DMS79 (cell line): ENCODE measurements at places on chromosomes 7 and 10.

GRCh38 chr10:65341323-65341925, 1584.4 kb upstream of the LRRTM3 start:
- DNase-seq, result no peak

DNA sequence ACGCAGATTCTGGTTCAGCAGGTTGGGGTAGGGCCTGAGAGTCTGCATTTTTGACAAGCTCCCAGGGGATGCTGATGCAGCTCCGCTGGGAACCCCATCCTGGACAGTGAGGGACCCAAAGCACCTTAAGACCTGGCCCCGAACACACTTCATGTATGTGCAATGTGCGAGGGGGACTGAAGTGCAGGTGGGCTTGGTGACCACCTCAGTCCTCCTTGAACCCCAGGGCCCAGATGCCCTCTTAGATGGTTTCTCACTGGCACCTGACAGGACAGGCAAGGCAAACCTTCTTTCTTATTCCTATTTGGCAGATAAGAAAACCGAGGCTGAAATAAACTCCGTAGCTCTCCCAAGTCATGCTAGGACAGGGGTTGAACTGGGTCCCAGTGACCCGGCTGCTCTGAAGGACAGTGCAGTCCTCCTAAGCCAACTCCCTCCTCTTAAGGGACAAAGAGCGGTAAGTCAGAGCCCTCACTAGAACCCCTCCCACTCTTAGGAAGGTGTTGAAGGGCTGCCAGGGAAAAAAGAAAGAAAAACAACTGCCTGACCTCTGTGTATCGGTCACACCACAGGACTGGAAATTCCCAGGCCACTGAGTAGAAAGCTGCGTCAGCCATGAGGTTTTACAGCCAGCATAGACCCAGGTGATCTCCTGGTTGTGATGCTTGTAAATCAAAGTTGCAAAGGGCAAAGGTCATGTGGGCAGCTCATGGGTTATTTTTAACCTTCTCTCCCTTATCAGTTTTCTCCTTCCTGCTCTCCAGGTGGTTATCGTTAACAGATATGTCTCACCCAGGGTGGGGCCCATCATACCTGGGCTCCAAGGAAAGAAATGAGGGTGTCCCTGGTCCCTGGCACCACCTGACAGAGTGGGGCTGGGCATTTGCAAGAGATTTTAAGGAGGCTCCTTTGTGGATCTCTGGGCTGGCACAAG, 90.9 kb upstream of the SMNDC1 start:
- DNase-seq, result no peak

DNA sequence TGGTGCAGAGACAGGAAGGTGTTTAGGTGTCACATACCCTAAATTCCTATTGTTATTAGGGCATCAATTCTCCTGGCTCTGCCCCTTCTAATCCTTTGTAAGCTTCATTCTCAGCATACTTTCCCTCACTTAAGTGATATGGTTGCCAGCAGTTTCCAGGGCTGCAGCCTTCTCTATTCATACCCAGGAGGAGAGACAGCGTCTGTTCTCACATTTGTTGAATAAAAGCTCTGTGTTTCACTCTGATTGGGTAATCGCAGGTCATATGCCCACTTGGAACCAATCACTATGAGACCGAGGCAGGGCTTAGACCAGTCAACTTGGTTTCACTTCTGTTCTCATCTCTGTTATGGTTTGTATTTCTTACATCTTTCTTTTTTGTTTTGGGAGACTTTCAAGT, 109.6 kb upstream of the MTPN start:
- no peak for DNase-seq

- DNase-seq, result no peak
These were observed 181.3 kb downstream of the RNLS start for GRCh38 chr10:88401671-88402347.

DNA sequence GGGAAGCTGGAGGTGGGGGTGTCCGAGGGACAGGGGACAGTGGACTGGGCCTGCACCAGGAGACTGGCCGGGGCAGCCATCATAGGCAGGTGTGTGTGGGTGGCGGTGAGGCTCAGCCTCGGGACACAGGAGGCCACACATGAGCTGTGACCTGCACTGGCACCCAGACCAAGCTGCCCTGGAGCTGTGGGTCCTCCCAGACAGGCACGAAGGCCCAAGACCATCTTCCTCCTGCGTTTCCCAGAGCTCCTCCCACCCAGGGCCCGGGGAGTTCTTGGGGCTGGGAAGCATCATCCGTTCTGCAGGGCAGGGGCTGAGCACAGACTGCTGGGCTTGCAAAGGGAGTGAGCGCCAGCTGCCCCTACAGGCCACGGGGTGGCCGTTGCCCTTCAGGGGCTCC, 87.4 kb downstream of the PDGFA start:
- DNase-seq, result no peak

DNA sequence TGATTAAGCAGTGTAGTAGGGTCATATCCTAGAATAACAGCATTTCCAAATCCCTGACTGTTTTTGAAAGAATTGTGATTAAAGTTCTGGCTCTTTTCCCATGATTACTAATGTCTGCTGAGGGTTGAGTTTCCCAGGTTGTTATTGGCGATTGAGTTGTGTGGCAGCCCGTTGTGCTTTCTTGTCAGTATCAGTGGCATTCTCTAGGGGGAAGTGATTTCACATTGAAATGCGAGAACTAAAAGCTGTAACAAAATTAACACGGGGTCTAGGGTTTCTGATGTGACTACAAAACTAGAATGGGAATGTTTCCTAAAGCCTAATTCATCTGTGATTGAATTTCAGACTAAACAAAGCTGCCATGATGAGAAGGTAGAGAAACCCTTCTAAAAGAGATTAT, 349.4 kb downstream of the EXOC4 start:
- no peak for DNase-seq

GRCh38 chr10:133459454-133460207, 5.9 kb downstream of the SCART1 start:
- DNase-seq, result no peak

- DNase-seq, result no peak
These were observed 103.9 kb downstream of the CUBN start for GRCh38 chr10:17025444-17026295.

DNA sequence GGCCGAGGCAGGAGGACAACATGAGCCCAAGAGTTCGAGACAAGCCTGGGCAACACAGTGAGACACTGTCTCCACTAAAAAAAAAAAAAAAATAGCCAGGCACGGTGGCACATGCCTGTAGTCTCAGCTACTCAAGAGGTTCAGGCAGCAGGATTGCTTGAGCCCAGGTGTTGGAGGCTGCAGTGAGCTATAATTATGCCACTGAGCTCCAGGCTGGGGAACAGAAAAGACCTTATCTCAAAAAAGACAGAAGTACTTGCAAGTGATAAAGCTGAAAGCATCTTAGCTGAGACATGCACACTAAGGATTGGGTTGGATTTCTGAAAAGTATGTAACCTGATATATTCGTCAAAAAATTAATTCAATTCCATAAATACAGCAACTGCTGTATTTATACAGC, 68.4 kb downstream of the PPP1R3C start:
- DNase-seq, result no peak

DNA sequence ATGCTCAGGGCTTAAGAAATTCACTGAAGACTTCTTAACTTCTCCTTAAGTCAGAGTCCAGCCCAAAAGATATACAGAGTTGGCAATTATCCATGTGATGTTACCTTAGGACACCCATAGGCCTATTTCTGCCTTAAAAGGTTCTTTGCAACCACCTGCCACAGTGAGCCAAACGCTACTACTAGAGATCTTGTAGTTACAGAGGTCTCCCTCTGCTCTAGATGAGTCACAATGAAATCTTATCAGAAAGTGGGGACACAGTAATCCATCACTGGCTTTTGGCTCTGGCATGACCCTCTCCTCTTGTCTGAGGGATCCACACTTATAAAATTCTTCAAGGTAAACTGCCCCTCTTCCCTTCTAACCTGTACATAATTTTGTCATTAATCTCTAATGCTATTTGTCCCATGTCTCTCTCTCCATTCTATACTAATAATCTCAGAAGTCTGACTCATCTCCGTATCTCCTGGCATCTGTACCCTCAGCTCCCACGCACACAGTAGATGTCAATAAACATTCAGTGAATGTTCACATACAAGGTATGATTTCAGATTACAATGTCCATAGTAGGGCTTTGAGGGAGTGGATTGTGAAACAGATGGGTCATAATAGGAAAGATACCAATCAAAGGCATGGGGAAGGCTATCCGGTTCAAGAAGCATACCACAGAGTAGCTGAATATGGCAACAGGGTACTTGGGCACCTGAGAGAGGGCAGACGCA, 112.1 kb downstream of the SGMS1 start:
- DNase-seq, result no peak

DNA sequence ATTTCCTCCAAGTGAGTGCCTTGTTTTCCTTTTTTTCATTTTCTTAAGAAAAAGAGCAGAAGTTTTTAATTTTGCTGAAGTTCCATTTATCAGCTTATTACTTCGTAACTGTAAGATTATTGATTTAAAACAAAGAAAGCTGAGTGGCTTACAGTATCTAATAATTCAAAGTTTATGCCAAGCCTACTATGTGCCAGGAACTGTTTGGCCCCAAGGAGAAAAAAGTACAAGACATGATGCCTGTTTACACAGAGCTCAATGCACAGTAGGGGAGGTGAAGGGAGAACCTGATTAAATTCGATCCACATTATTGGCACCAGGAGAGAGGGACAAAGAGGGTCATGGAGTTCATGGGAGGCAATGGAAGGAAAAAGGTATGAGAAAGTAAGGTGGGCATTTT, 419.3 kb upstream of the ZMIZ1 start:
- DNase-seq, result no peak

- DNase-seq, result no peak
These were observed 920.1 kb upstream of the AUTS2 start for GRCh38 chr7:68678196-68678595.

DNA sequence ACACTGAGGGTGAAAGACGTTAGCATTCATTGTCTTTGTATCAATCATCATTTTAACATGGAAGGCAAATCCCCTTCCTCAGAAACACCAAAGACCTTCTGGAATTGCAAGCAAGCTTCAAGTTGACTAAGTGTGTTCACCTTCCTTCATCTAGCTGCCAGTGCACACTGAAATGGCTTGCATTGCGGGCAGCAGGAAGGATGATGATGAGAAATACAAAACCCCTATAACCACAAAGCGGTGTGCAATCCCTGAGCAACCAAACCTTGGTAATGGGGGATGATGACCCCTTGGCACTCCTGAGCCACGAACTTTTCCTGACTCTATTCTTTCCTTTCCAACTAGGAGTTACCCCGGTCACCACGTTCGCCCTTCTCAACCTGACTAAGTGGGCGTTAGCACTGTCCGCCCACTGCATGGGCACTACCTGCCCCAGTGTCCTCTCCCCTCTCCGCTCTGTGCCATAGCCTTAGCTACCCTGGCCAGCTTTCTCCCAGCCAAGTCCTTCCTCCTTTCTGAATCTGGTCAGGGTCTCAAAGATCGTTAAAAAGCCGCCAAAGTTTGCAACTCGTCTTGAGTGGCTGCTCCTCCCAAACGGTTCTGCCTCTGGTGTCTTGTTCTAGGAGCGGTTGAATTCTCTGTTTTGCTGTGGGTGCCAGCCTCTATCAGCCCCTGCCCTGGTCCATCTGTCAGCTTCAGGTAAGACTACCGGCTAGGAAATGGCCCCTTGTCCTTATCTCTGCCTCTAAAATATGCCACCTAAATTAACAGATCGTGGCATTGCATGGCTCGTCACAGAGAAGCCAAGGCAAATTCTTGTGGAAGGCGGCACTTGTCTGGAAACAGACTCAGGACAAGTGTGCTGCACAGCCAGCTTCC, 586 bp upstream of the AOC1 start:
- DNase-seq, result no peak

DNA sequence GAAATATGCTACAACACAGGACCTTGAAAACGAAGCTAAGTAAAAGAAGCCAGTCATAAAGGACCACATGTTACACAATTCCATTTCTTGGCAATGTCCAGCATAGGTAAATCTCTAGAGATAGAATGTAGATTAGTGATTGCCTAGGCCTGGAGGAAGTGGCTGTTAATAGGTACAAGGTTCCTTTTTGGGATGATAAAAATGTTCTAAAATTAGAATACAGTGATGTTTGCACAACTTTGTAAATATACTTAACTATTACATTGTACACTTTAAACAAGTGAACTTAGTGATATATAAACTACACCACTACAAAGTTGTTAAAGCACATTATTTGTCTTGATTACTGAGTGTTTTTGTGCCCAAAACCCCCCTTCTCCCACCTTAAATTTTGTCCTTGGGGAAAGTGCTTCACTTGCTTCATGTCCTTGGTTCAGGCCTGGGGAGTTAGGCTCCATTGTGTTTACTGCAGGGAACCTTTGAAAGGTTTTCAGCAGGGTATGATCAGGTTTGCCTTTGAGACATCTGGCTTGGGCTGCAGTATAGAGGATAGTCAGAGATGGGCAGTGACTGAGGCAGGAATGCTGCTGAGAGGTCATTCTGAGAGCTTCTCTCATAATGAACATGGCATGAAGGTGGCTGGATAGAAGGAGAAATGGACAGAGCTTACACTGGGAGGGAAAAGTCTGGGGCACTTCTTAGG, 1052.6 kb downstream of the REEP3 start:
- DNase-seq, result no peak

GRCh38 chr7:121214657-121215056, 114.1 kb upstream of the WNT16 start:
- DNase-seq, result no peak

DNA sequence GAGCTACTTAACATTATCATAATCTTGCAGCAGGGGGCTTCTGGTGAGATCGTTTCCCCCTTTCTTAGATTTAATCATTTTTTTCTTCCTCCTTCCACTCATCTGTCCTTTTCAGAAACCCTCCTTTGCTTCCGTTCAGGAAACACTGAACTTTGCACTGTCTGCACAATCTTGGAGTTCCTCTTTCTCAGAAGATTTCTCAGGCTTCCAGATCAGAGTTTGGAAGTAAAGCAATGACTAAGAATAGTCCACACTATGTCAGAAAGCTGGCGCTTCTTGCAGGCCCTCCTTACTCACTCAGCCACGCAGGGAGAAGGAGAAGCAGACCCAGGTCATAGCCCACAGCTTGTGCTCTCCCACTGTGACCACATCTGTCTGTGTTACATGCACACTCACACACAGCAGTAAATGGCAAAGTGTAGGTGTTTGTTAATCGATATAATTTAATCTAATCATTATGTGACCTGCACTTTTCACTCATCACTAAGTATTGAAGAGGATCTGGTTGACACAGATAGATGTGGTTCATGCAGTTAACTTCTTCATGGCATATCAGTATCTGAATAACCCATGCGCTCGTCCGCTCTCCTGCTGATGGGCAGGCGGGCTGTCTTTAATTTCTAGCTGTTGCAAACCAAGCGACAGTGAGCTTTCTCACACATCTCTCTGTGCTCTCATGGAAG, 30.2 kb downstream of the ALOX5 start:
- no peak for DNase-seq

- DNase-seq, result no peak
These were observed 68.2 kb upstream of the RPA3 start for GRCh38 chr7:7786595-7786994.

DNA sequence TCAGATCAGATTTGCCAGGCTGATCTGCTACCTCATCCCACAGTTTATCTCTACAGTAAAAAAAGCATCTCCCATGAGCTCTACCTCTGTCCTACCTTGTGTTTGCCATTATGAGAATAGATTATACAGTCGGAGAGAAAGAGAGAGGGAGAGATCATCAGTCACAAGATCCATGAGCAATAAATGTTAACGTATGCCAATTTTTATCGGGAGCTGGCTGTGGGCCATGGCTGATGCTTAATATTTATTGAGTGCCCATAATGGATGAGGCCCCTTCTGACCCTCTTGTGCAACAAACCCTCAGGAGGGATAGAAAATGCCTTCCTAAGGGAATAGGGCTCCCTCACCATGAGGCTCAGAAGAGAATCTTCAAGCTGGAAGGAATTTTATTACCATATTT, 52.8 kb downstream of the C10orf90 start:
- DNase-seq, result no peak

GRCh38 chr10:78777466-78777865, 291.3 kb upstream of the ZMIZ1 start:
- no peak for DNase-seq
